ENCODE measurements at places on chromosomes 3 and 15.

DNA sequence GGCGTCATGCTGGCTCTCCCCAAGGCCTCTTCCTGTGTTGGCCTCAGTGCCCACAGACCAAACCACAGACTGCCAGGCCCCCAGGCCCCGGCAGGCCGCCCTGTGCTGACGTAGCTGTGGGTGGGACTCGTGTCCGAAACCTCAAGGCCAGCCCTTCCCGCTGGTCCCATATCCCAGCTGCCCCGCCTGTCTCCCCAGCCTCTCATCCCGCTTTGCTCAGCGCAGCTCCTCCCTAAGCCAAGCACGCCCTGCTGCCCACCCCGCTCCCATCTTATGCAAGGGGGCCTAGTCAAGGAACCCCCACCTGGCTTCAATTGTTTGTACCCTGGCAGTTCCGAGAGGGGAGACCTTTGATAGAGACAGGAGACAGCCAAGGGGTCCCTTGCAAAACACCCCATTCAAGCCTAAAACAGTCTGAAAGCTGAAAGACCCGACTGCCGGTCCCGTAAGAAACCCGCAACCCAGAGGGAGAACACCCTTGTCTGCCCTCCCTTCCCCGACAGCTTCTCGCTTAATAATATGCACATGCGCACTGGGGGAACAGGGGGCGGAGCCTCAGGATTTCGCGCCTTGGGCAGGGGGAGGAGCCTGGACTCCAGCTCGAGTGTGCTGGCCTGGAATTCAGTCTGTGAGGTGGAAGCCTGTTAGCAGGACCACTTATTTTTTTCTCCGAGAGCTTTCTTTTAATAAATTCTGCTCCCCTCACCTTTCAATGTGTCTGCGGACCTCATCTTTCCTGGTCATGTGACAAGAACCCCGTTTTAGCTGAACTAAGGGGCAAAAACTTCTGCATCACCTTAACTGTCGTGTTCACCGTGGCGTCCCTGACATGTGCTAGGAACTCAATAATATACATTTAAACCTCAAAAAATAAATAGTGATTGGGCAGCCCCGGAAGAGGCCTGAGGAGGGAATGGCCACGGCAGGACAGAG is 17.2 kb downstream of the TNFAIP8L3 start:
- DNase-seq, result peak; percentile 44

DNA sequence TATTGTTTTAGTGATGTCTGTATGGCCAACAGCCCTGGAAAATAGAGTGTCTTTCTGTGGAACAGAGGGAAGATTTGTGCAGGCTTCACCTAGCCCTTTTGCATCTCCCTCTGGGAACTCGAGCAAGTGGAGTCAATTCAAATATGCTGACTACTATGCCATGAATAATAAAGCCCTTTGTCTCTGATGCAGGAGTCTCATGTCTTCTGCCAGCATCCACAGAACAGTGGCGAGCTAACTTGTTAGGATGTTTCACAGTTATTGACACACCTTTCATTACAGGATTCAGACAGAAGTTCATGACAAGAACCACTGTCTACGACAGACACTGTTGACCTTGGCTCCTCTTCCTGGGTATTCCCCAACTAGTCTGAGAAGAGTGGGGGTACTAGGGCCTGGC is 15.6 kb upstream of the CCDC54 start:
- no peak for DNase-seq

- no peak for DNase-seq
Measured at GRCh38 chr3:36365829-36366228, 14.5 kb upstream of the STAC start.

GRCh38 chr15:34621675-34622074 is 38.2 kb upstream of the GOLGA8B start:
- DNase-seq, result no peak

DNA sequence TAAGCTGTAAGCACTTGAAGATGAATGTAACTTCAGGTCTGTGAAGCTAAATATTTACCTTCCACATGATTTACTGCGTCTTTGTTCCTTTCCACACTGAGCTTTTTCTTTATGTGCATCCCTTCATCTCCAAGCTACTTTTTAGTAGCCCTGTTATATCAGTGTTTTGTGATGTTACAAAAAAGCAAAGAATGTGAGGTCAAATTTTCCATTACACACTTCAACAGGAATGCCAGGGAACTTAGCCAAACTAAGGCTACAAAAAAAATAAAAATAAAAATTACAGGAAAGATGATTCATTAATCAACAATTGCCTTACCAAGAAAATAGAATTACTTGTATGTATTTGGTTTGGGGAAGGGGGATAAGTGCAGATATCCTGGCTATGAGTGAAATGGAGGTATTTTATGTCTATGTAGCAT is 73.0 kb downstream of the FILIP1L start:
- DNase-seq, result no peak

- no peak for DNase-seq
Measured at GRCh38 chr3:113952921-113953320, 5.1 kb downstream of the ZDHHC23 start.

DNA sequence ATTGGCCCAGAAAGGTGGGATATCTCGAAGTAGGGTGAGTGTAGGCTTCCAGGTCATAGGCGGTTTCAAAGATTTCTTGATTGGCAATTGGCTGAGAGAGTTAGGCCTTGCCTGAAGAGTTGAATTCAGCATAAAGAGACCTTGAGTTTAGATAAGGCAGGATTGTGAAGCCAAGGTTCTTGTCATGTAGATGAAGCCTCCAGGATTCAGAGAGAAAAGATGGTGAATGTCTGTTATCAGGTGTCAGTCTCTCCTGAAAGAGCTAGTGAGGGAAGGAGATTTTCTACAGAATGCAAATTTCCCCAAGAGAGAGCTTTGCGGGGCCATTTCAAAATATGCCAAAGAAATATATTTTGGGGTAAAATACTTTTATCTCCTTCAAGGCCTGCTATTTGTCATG is 217.0 kb upstream of the TLE3 start:
- no peak for DNase-seq

DNA sequence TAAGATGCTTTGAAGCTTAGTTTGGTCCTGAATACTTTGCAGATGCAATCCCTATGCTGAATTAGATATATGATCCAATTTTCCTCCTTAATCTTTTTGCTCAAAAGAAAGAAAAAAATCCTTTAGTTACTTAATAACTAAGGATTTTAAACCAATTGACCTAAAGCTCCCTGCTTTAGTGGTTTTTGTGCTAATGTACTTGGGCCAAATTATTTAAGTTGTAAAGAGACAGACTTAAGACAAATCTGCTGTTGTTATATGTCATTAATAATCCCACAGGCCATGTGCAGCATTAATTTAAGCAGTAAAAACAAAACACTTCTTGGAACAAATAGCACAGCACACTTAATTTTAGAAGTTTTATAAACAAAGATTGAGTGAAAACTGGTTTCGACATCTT is 776.1 kb upstream of the SEMA6D start:
- DNase-seq, result no peak

- DNase-seq, result no peak
Measured at GRCh38 chr15:39140060-39140604, 440.7 kb upstream of the THBS1 start.

DNA sequence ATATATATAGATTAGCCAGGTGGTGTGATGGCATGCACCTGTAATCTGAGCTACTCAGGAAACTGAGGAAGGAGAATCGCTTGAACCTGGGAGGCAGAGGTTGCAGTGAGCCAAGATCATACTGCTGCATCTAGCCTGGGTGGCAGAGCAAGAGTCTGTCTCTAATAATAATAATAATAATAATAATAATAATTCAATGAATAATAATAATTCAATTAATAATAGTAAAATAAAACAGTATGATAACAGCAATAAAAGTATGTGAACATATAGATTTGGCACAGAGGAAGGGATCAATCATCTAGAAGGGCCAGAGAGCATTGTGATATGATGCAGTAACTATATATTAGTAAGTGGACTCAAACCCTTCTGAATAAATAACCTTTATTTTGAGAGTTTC is 314.5 kb upstream of the COL8A1 start:
- no peak for DNase-seq

DNA sequence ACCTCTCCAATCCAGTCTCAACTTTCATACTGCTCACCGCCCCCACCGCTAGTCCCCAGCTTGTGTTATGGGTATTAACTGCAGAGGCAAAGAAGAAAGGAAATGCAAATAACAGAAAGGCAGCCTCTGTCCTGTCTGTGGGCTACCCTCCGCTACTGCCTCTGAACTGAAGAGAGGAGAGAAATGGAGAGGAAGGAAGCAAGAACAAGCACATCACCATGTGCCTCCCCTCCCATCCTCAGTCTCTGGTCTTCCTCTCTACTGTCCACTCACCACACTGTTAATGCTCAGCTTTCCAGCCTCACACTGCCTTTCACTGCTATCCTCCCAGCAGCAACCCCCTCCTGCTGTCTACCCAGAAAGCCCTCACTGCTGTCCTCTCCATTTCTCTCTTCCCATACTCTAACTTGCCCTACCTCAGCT is 139.0 kb upstream of the SLC2A2 start:
- no peak for DNase-seq

DNA sequence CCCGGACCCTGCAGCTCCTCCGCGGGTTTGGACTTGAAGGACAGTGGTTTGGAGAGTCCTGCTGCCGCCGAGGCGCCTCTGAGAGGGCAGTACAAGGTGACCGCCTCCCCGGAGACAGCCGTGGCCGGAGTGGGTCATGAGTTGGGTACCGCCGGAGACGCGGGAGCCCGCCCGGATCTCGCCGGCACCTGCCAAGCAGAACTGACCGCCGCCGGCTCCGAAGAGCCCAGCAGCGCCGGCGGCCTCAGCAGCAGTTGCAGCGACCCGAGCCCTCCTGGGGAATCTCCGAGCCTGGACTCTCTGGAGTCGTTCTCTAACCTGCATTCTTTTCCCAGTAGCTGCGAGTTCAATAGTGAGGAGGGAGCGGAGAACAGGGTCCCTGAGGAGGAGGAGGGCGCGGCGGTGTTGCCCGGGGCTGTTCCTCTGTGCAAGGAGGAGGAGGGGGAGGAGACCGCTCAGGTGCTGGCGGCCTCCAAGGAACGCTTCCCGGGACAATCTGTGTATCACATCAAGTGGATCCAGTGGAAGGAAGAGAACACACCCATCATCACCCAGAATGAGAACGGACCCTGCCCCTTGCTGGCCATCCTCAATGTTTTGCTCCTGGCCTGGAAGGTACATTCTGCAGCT is 634 bp downstream of the MINDY2 start:
- DNase-seq, result peak; percentile 23

DNA sequence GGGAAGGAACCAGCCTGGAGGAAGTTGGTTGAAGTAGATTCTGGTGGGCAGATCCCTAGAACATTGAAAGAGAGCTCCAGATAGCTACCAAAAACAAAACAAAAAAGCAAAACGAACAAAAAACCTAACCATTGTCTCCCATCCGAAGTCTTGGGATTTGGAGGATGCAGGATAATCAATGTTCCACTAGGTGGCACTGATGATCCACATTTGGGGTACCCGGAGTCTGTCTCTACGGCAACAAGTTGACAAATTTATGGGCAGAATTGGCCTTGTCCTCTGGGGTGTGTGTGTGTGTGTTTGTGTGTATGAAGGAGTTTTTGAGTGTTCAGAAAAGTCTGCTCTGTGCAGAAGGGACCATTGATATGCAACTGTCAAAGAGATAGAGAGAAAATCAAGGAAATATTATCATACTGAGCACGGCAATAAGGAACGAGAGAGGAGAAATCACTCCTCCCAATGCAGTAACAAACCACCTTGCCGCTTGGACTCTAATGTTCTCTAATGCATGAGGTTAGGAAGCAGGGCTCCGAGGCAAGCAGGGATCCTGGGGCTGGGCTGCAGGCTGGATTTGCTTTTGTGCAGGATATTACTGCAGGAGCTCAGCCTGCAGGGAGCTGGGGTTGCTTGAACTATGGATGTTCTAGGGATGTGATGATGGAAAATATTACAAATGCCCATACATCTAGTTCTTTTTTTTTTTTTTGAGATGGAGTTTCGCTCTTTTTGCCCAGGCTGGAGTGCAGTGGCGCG is 59.8 kb upstream of the KLHL25 start:
- DNase-seq, result peak; percentile 27

GRCh38 chr3:196883361-196883760 is 15.6 kb downstream of the SENP5 start:
- no peak for DNase-seq

DNA sequence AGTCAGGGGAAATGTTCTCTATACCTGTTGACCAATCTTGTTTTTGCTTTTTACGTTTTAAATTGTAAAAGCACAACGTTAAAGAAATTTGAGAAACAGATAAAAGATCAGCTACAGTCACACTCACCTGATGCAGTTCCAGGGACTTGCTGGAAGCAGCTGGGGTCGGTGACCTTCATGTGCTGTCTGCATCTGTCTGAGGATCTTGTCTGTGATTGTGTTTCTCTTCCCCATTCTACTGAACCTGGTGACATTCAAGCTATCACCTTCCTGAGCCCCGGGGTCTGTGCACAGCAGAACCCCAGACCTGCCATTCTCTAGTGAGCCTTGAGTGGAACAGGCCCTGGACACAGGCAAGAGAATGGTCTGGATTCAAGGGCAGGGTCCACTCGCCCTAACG is 66.4 kb upstream of the SIAH2 start:
- no peak for DNase-seq

DNA sequence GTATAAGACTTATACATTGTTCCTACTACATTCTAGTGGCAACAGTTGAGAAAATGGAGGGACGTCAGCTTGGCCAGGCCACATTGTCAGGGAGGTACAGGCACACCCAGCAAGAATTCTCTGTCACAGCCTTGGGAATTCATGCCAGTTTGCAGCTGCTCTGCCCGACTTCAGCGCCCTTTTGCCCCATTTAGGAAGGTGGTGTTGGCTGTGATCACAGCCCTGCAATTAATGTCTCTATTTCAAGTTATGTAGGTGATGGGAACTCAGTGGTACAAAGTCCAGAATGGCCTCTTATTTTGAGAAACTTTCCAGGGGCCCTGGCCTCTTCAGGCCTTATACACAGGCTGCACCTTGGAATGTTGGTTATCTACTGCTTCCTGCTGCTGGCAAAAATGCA is 26.7 kb downstream of the AMOTL2 start:
- no peak for DNase-seq

DNA sequence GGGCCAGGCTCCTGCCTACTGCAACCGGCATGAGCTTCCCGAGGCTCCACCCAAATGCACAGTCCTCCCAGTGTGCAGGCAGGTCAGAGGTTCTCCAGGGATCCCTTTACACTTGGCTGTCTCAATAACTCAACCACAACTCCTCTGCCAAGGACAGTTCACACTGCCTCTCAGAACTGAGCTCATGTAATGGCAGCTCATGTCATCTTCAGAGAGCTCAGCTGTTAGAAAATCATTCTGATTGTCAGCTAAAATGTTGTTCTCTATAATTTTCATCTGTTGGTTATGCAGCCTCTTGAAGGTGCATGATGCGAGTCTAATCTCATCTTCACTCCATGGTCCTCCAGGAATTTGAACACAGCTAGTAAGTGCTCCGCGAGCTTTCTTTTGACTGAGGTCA is 76.7 kb downstream of the SST start:
- no peak for DNase-seq

- no peak for DNase-seq
Measured at GRCh38 chr15:23850666-23851065, 163.6 kb upstream of the NDN start.

DNA sequence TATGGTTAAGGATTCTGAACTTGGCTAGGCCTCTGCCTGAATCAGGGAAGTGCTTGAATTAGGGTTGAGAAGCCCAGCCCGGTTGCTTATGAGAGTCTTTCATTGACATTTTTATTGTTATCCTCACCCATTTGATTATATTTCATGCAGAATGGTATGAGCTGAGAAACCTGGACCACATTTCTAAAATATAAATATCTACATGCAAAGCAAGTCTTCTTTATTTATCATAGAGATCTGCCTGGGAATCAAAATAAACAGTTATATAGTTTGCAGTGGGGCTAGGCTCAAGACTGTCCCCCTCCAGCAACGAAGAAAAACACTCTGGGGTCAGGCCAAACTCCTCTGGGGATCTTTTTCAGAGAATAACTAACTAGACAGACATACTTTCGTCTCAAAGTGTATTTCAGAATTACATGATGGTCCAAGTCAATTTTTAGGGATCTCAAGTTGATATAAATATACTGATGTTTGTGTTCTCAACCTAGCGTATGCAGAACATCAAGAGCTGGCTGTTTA is 675.4 kb upstream of the NR2F2 start:
- DNase-seq, result no peak
